ENCODE measurements at places on chromosomes 5 and 9. TPM values are rescaled to one million over a fixed set of nuclear protein-coding genes. Genes with fewer than 3 reads are reported as not detected.

DNA sequence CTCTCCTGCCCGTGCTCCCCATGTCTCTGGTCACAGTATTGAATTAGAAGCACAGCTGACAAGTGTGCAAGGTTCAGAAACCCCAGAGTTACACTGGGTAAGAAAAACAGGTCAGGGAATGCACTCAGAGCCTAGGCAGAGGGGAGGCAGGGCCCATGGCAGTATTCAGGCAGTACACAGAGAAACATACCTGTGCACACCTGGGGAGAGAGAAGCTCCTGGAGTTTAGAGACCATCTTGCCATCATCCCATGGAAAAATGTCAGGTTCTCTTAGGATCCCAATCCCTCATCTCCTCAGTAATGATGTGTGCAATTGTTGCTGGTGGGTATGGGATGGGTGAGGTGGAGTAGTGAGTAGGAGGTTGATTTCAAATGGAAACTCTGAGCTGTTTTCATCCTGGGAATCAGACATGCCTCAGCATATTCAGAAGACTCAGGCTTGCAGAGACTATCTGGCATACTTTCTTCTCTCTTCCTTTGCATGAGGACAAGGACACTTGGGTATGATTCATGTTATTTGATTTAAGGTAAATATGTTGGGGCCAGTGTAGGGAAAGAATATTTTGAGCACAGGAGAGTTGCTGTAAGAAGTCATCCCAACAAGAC is 228.5 kb downstream of the ESM1 start:
- no peaks in the 10 kb centered on the region for H3K27me3 ChIP-seq
- no peak for DNase-seq
- H3K27ac ChIP-seq = no peak overlapping the region
- H3K36me3 ChIP-seq = no peaks in the 10 kb centered on the region
- H3K4me1 ChIP-seq = no peaks in the 10 kb centered on the region

- DNase-seq = no peak
- H3K4me1 ChIP-seq = no peaks in the 10 kb centered on the region
- H3K4me3 ChIP-seq = no peak overlapping the region
- H3K27ac ChIP-seq = peak overlapping the region; percentile 20
- H3K27me3 ChIP-seq = peaks cover 41% of the 10 kb centered on the region
Observed at GRCh38 chr9:131012023-131012334, 3.0 kb downstream of the LAMC3 start.

GRCh38 chr5:6419340-6419852 is 29.3 kb upstream of the UBE2QL1 start:
- H3K4me1 ChIP-seq = no peaks in the 10 kb centered on the region
- H3K36me3 ChIP-seq = no peaks in the 10 kb centered on the region
- H3K27me3 ChIP-seq = no peaks in the 10 kb centered on the region
- no peak overlapping the region for H3K27ac ChIP-seq

The TICAM2 gene
- polyA plus RNA-seq = 3.5 TPM

DNA sequence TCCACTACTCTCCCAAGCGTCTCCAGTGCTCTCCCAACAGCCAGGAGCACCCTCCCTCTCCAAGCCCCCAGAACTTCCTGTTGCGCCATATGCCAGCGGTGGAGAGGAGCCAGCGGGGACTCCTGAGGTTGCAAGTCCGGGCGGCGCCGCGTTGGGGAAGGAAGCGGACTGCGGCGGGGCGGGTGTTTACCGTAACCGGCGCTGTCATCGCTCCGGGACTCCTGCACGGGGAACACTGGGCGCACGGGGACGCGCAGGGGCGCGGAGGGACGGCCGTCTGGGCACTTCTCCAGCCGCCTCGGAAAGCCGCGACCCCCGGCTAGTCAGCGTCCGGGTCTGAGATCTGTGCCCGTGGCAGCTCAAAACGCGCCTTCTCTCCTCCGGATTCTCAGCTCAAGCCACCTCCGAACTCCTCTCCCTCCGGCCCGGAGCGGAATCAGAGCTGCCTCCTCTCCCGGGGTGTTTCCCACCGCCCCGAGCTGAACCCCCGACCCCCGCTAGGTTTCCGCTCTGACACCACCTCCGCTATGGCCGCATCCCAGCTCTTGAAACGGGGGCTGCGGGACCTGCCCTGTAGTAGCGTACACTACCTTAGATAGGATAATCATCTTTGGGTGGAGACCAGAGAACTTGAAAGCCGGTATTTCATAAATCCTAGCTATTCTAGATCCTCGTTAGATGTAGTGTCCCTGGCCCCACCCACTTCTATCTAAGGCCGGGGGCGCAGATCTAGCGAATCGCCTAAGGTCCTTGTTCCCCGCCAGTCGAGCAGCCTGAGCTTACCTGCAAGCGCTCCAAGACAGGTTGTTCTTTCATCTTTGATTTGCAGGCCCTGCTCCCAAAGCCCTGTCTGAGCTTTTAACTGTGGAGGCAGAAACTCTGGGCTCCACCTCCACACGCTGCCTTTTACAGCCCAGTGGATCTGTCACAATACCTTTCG is at the start of gene TRPM6:
Gene TRPM6 (minus strand): TSS at position 881 of the 940 bp plus-strand sequence. CDS start 65 bp downstream, at position 816.
- peak; percentile 87 for DNase-seq
- H3K27me3 ChIP-seq = no peaks in the 10 kb centered on the region
- no peaks in the 10 kb centered on the region for H3K36me3 ChIP-seq
- peak within 1 kb of the TSS; percentile 9 for H3K27ac ChIP-seq

The ECM2 gene
- polyA plus RNA-seq = 0.90 TPM

The CCDC180 gene
- polyA plus RNA-seq = 5.8 TPM

The IL17B gene
- 1.8 TPM for polyA plus RNA-seq

DNA sequence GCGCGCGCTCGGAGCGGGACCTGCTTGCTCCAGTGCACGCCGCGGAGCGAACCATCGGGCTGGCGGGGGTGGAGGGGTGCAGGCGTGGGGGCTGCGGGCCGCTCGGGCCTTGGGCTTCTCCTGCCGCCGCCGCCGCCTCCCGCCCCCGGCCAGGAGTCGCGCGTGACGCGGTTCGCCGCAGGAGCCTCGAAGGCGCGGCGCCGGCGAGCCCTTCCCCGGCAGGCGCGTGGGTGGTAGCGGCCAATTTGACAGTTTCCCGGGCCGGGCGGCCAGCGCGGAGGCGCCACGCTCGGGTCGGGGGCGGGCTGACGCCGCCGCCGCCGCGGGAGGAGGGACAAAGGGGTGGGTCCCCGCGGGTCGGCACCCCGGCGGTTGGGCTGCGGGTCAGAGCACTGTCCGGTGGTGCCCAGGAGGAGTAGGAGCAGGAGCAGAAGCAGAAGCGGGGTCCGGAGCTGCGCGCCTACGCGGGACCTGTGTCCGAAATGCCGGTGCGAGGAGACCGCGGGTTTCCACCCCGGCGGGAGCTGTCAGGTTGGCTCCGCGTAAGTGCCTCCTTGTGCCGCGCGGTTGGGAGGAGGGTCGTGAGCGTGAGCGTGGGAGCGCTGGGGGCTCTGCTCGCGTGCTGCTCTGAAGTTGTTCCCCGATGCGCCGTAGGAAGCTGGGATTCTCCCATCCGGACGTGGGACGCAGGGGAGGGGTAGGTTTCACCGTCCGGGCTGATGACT is at the start of gene TJP2:
Gene TJP2 (plus strand): TSS at position 387 of the 725 bp plus-strand sequence. CDS start 96 bp downstream, at position 483.
- H3K36me3 ChIP-seq = no peaks in the 10 kb centered on the region
- H3K4me3 ChIP-seq = peak within 1 kb of the TSS; percentile 65
- peaks cover 85% of the 10 kb centered on the region for H3K4me1 ChIP-seq

GRCh38 chr5:76548525-76549229 is 74.5 kb downstream of the F2RL2 start:
- peak; percentile 79 for DNase-seq
- peaks cover 39% of the 10 kb centered on the region for H3K4me1 ChIP-seq

The PCSK5 gene
- polyA plus RNA-seq = 1.0 TPM

- peaks cover 17% of the 10 kb centered on the region for H3K4me1 ChIP-seq
- H3K27ac ChIP-seq = peak overlapping the region; percentile 91
- no peaks in the 10 kb centered on the region for H3K27me3 ChIP-seq
- H3K4me3 ChIP-seq = peak overlapping the region; percentile 88
- peak; percentile 9 for DNase-seq
Observed at GRCh38 chr5:112862085-112862484, 998 bp downstream of the SRP19 start.

GRCh38 chr9:2180704-2181103 is 165.6 kb downstream of the SMARCA2 start:
- H3K27ac ChIP-seq = no peak overlapping the region
- no peak for DNase-seq
- H3K36me3 ChIP-seq = peaks cover 8% of the 10 kb centered on the region
- H3K27me3 ChIP-seq = no peaks in the 10 kb centered on the region

All from stomach (tissue), 19 donors.